ENCODE measurements at places on chromosomes 4 and X.

GRCh38 chr4:11469650-11470437 lies 41.1 kb upstream of the HS3ST1 start:
- DNase-seq, result no peak

GRCh38 chrX:129877401-129877800 lies 28.6 kb upstream of the UTP14A start:
- DNase-seq, result no peak

DNA sequence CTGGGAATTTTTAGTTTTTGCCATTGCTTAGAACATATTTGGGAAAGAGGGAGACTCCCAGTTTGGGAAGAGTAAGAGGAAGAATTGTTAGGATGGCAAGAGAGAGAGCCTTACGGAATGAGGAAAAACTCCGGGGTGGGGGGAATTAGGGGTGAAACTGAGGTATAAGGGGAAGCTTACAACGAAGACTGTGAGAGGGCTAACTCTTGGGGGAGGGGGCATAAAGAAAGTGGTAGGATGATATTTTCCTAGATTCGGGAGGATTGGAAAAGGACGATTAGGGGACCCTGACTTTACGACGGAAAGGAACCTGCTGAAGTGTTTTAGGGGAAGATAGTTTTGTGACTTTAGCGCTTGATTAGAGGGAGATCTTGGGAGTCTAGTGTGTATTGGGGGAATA lies 86.2 kb upstream of the HPRT1 start:
- no peak for DNase-seq

- no peak for DNase-seq
Measured at GRCh38 chrX:69028006-69028760, 137.1 kb downstream of the PJA1 start.

DNA sequence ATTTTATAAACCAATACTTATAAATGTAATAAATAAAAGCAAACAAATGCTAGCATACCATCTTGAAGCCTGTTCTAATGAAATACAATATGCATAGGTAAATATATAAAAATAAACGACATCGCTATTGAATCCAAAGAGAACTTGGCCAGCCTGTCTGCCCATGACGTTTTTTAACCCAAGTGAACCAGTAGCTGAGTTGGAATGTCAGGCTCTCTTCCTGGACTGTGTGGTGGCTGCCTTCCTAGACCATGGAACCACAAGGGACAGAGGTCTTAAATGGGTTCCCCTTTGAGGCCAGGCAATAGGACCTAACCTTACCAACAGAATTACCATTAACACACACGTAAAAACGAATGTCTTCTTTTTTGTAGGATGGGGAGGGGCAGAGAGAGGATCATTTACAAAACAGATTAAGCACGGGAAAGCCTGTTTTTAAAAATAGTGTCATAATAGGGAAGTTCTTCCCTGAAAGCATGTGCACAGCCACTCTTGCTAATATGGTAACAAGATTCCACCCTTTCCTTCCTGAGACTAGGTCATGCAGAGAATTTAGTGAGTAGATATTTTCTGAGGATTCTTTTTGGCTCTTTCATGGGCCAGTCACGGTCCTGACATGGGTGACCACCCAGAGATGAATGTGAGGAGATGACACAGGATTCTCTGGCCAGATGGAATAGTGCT lies 69.4 kb upstream of the ACSL1 start:
- no peak for DNase-seq

DNA sequence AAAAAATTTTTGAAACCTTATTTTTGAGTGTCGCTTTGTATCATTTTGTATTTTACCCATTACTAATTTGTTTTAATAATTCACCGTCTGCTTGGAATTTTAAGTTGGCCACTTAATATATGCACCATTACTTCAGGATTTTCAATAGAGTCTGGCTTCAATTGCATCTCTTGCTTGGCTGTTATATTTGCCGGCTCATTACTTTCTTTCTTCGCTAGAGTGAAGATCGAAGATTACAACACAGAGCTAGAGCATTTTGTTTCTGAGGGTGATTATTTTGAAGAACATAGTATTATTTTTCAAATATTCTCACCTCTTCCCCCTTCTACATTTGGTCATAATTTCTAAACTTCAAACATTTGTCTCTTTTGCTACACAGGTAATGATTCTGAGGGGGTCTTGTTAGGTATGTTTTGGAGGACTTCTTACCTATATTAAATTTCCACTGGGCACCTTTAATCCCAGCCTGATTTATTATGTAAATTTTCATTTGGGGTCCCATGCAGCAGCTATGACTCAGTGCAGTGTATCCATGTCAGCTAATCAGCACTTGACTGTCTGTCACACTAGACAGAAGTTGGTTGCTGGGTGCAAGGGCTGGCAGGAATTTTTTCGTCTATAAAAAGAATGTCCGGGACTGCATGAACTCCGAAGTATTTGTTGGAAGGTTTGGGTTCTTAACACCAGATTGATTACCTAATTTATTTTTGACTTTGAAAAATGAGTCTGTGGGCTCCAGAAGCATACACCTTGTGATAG lies 18.6 kb downstream of the TBC1D1 start:
- no peak for DNase-seq

- no peak for DNase-seq
Measured at GRCh38 chr4:1685235-1686150, 1.4 kb upstream of the FAM53A start.

DNA sequence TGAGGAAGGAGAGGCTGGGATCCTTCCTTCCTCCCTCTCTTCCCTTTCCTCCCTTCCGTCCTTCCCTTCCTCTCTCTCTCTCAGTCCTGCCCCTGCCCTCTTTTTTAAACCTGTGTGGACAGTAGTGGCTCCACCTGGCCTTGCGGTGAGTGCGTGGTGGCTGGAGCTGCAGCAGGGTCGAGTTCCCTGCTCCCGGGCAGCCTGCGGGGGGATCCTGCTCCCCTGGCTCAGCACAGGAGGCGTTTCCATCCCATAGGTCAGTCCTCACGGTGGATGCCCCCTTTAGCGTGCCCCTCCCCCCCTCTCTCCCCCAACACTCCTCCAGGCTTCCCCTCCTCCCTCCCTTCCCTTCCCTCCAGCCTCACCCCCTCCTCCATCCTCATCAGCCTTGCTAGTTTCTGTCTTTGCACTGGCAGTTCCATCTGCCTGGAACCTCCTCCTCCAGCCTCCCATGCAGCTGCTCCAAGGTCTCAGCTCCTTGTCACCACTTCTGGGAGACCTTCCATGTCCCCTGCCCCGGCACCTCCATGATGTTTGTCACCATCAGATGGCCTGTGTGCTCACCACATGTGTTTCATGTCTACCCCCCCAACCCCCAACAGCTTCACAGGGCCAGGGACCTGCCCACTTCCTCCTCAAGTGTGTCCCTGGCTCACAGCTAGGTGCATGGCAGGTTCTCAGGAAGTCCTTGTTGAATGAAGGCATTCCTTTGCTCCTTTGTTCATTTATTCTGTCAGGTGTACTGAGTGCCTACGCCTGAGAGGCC lies 68.4 kb downstream of the PSAPL1 start:
- no peak for DNase-seq

DNA sequence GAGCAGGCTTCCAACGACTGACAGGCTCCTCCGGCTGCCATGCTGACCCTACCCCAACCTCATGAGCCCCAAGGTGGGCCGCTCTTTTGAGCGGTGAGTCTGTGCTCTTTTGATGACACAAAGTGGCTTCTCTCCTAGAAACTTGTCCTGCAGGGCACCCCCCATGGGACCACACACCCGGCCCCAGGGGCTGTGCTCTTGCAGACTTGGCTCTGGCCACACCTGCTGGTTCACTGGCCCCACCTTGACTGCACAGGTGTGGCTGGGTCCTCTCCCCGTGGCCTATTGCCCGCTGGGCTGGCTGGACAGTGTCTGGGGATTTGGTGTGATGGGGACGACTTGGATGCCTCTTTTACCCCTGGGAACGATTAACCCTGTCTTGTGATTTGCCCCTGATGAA lies 1.5 kb upstream of the CPZ start:
- no peak for DNase-seq

- DNase-seq, result no peak
Measured at GRCh38 chr4:107098401-107098800, 62.3 kb upstream of the DKK2 start.

DNA sequence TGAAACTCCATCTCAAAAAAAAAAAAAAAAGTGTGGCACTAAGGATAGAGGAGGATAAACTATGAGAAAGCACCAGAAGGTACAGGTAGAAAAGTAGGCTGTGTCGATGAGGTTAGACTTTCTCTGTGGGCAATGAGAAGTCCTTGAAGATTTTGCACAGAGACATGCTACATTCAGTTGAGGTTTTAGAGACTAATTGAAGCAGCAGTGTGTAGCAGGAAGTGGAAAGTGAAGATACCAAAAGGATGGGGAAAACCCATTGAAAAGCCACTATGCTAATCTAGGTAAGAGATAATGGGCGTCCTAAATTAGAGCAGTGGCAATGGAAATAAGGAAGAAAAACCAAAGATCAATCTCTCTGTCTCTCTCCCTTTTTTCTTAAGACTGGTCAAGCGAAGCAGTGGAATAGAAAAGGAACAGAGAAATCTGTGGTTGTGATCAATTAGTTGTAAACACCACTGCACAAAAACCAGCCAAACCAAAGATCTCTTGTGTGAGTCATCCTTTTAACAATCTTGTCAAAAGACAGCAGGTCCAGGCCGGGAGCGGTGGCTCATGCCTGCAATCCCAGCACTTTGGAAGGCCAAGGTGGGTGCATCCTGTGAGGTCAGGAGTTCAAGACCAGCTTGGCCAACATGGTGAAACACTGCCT lies 3.5 kb downstream of the SPINK2 start:
- DNase-seq, result no peak

GRCh38 chr4:44368413-44369167 lies 80.0 kb downstream of the KCTD8 start:
- no peak for DNase-seq

DNA sequence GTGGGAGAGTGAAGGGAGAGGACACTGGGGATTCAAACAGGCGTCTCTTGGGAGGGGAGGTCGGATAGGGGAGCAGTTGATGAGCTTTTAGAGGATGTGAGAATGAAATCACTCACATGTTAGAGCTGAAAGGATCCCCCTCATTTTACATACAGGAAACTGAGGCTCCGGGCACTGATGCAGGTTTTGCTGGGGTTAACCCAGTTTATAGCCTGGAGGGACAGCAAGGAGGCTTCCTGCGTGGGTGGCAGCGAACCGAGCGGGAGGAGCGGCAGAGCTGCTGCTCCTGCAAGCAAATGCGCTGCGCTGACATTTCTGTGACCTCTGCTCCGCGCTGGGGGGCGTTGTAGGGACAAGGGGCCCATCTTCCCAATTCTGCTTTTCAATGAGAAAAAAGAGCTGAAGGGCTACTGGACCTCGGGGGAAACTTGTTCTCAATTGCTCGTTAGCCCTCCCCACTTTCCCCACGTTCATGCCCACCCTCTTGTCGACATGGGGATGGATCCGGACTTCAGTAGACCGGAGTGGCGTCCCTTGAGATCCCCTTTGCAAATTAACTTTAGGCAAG lies 1.2 kb upstream of the NEUROG2 start:
- peak; percentile 6 for DNase-seq

GRCh38 chrX:3094261-3094660 lies 53.0 kb downstream of the ARSF start:
- no peak for DNase-seq

- DNase-seq, result no peak
Measured at GRCh38 chrX:2888309-2888708, 40.8 kb downstream of the ARSD start.

DNA sequence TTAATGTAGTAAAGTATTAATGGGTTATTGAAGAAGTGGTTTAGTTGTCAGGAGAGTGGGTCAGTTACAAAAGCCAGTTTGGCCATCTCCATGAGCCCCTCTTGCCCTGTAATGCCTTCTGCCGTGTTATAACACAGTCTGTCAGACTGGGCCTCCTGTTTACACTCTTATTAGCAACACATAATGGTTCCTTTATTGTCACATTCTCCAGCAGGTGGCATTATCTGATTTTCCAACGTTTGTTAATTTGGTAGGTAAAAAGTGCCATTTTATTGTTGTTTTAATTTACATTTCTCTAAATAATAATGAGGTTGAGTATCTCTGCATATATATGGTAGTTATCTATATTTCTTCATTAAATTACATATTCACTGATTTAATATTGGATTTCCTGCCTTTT lies 560.8 kb downstream of the FGF13 start:
- no peak for DNase-seq

DNA sequence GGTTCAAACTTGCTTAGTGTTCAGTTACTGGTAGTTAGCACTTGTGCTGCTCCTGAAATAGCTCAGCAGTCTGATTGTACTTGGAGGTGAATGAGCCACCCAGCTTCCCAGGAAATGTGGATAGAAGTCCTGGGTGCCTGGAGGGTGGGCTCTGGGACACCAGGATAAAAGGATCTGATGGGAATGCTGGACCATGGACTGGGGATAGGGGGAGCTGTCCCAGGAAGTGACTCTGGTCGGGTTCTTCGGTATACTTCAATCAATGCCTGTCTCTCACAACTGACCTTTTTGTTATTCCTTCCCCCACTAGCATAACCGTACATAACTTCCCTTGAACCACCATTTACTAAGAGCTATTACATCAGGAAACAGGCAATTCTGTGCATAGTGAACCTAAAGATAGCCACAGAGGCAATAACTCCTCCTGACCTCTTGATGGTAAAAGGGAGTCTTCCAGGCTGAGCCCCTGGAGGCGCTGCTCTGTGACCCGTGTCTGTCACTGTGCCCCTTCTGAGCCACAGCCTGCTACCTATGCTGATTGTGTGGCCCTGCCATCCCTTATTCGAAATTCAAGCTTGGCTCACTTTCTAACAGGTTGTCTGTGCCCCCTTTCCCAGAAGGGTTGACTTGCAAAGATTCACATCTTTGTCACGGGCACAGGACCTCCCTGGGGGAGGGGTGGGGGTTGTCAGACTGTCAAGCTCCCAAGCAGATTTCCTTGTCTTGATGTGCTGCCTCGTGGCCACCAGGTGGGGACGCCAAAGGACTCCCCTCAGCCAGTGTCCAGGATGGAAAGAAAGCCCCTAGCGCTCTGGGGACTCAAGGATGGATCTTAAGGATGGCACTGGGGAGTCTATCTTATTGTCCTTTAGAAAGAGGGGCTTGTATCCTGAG lies 24.5 kb upstream of the WDR1 start:
- no peak for DNase-seq

- DNase-seq, result no peak
Measured at GRCh38 chrX:39508300-39508692, 589.5 kb downstream of the BCOR start.

DNA sequence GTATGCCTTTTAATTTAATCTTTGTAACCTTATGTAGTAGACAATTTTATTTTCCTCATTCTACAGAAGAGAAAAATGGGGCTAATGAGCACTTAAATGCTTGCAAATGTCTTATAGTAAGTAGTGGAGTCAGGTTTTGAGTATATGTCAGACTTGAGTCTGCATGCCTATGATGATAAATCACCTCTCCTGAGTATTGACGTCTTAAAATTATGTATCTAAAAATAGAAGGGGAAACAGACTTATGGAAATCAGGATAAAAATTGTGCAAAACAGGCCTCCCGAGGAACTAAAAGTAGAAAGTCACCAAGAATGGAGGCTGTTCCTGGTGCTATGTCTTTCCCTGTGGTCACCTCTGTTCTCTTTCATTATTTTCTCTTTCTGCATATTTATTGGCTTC lies 92.7 kb downstream of the STIM2 start:
- no peak for DNase-seq
